ENCODE measurements at places on chromosomes 2 and 18.

DNA sequence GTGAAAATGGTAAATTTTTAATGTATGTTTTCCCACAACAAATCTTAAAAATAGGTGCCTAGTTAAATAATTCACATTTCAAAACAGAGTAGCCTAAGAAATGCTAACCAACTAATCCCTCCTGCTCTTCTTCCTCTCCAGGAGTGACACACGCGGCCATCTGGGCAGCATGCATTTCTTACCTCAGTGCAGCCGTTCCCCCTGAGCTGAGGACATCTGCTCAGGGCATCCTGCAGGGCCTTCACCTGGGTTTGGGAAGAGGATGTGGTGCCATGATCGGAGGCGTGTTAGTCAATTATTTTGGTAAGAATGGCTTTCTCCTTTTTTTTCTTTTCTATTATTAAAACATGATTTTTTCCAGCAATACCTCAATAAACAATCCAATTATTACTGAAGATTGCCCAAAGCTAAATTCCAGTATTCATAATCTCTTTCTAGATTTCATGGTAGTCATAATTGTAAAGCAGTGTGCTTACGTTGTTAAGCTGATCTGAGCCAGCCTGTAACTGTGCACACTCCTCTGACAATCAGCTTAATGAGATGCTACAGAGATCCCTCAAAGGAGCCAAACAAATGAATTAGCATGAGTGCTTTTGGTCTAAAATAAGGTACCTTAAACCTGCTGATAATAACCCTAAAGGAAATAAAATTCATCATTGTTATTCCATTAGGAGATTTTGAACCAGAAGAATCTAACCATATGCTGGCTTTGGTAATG is 45.8 kb downstream of the NEMP2 start:
- no peak for DNase-seq

- DNase-seq = no peak
Measured at GRCh38 chr2:105447476-105447875, 48.6 kb upstream of the FHL2 start.

GRCh38 chr2:42129947-42130346 is 39.2 kb upstream of the EML4 start:
- no peak for DNase-seq

- no peak for DNase-seq
Measured at GRCh38 chr2:170461889-170462288, 253.2 kb upstream of the SP5 start.

GRCh38 chr2:141187075-141187439 is 943.8 kb downstream of the LRP1B start:
- no peak for DNase-seq

DNA sequence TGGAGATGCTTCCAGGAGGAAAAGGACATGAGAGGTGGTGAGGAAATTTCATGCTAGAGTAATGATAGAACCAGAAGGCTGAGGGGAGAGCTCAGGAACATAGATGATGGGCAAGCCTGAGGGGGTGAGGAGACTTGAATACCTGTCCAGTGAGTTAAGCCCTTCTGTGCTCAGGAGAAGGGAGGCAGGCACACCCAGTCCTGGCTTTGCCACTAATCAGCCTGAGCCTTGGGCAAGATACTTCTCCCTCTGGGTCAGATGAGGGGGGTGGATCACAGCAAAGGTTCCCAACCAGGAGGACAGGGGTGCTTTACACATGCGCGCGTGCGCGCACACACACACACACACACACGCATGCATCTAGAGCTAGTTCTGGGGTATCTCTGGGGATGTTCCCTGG is 151.6 kb upstream of the MSH6 start:
- no peak for DNase-seq

DNA sequence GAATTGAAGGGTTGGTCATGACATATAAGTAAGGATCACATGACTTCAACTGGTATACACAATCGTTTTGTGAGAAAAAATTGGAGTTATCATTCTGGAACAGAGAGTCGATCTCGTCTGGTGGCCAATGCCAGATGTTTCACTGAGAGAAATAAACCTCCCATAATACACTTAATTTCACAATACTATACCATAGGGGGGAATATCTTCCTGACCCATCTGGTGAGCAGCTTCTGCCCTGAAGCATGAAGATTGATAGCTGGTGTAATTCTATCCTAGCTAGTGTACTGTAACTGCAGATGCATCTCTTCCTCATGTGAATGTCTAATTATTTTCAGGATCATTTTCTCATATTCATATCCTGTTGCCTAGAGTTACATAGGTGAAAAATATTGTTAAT is 15.7 kb upstream of the CDH7 start:
- no peak for DNase-seq

- no peak for DNase-seq
Measured at GRCh38 chr18:62027914-62028520, 135.2 kb upstream of the RNF152 start.

DNA sequence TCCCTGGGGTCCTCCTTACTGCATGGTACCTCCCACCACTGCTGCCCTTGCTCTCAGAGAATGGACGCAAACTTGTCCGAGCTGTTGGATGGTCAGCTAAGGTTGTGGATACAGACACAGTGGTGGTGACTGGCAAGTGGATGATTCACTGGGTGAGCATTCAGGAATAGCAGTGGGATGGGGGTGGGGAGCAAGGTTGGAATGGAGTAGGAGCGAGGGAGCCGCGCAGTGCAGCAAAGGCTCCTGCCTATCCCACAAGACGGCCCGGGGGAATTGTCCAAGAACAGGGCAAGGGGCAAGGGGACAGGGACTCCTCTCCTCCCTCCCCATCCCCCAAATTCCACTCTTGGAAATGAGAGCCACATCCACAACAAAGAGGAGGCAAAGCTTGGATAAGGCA is 102.2 kb downstream of the PIEZO2 start:
- no peak for DNase-seq
